Suprapubic skin (tissue), 4 donors: ENCODE measurements at places on chromosomes 16 and 17. TPM values are rescaled to one million over a fixed set of nuclear protein-coding genes. Genes with fewer than 3 reads are reported as not detected.

The RMI2 gene
- 6.8 TPM for total RNA-seq

The NOG gene
- not detected for total RNA-seq

The ITGB3 gene
- 2.7 TPM for total RNA-seq

The TP53TG3 gene
- total RNA-seq, result not detected

The SEPTIN1 gene
- total RNA-seq, result not detected

The LGALS9B gene
- total RNA-seq, result not detected

The NPIPA7 gene
- total RNA-seq, result 10.0 TPM

The FNDC8 gene
- not detected for total RNA-seq

The RSAD1 gene
- total RNA-seq, result 27.3 TPM

The SLC5A2 gene
- 1.1 TPM for total RNA-seq

The LIG3 gene
- total RNA-seq, result 84.3 TPM

The SHISA6 gene
- 3.2 TPM for total RNA-seq

The KRTAP4-4 gene
- 24.6 TPM for total RNA-seq

The CTRB2 gene
- total RNA-seq, result not detected

The PIRT gene
- total RNA-seq, result 0.68 TPM

The NPEPPS gene
- total RNA-seq, result 96.8 TPM

The NOMO2 gene
- total RNA-seq, result 62.4 TPM

The IL34 gene
- 88.5 TPM for total RNA-seq

The TLCD3A gene
- total RNA-seq, result 120 TPM

The ABCA10 gene
- total RNA-seq, result 19.1 TPM

The CRYM gene
- 6.2 TPM for total RNA-seq

The WNT3 gene
- total RNA-seq, result 73.2 TPM

The SLFN14 gene
- not detected for total RNA-seq

The TBX21 gene
- total RNA-seq, result not detected

The PIK3R6 gene
- total RNA-seq, result 5.1 TPM

The TBC1D3C gene
- not detected for total RNA-seq

The RAI1 gene
- 32.3 TPM for total RNA-seq

The CACNG5 gene
- total RNA-seq, result not detected

The ARMC5 gene
- total RNA-seq, result 15.1 TPM
